ENCODE measurements at places on chromosomes 2 and 18.

DNA sequence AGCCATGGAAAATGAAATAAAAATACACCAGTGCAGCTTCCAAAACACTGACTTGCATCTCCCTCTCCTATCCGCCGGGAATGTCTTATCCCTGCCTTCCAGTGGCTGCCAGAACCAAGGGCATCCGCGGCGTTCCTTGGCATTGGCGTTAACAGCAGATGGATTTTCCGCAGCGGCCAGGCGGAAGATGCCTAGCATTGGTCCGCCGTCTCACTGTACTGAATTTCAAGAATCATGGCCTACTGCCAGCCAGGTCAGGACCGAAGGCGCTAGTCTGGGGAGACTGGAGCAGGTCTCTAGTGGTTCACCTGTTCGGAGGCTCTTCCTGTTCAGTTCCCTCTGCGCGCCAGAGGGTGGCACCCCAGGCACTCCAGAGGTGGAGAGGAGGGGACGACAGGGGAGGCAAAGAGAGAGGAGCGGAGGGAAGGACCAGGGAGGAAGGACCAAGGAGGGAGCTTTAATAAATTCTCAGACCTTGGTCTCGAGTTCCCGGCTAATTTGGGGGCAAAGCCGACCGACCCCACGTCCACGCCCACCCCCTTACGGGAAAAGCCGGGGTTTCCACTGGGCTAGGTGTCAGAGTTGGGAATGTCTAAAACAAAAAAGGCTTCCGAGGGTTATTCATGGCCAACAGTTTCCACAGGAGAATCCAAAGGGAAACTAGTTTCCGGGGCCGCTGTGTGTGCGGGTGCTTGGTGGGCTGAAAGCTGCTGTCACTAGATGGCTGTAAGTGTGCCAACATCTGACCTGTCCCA is 3.7 kb upstream of the BCL2L11 start:
- DNase-seq: peak; percentile 49

DNA sequence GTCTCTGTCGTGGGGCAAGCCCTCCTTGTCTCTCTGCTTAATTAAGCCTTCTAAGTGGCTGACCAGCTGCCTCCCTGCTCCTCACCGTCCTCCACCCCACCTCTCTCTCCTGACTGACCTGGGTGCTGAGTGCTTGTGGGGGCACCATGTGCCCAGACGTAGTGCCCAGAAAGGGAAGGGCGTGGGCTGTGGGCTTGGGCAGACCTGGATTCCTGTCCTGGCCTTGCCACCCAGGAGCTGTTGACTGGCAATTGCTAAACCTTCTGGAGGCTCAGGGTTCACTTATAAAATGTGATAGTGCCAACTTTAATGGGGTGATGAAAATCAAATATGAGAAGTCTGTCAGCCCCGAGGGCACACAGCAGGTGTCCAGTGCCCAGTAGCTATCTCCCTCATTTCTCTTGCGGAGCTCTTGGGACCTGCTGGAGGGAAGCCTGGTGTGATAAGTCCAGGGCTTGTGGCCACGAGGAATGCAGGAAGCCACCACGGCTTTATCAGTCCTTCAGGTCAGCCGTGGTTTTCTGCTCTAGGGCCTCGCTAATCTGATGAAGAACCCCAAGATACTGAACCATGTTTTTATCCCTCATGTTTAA is 22.0 kb upstream of the INHBB start:
- no peak for DNase-seq

- no peak for DNase-seq
These were observed 1650.3 kb upstream of the CELF4 start for GRCh38 chr18:39215920-39216319.

DNA sequence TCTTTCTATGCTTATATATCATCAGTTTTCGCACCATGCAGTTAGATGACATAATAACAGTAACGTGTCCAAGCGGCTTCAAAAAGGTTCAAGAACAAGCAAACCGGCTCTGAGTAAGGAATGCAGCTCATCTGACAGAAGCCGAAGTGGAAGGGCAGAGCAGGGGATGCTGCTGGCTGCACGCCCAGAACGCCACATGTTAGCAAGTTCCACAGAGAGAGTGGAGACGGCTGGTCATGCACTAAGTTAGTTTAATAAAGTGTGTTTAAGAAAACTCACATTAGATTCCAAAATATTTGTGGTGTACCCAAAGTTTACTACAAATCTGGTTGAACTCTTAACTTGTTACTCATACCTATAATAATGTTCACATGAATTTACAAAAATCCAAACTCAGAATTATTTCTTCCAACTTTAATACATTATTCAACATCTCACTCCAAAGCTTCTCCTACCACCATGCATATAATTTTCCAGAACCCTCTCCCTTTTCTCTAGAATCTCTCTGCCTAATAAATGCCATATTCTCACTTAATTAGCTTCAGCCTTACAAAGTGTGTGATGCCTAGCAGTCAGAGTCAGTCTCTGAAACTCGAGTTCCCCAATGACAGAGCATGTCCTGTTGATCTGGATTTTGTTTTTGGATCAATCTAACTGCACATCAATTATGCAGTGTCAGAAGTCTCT is 170.0 kb downstream of the DNAH7 start:
- DNase-seq: no peak

DNA sequence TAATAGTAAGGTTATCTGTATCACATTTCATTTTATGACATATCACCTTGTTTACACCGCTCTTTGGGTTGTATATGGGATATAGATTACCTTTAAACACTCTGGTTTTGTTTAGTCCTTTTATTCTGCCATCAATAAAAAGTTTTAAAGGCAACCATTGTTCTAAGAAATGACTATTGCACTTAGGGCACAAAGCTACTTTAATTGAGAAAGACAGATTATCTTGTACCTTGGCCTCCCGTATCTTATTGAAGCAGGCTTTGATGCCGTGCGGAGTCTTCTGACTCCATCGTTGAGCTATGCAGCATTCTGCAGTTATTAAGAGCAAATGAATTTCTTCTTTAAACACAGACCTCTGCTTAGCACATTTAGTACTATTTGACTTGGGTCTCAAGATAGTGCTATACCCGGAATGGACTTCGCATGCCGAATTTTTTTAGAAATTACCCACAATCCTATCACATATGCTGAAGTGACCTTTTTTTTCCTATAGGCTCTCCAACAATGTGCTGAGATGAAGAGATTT is 16.7 kb downstream of the PKDCC start:
- no peak for DNase-seq

DNA sequence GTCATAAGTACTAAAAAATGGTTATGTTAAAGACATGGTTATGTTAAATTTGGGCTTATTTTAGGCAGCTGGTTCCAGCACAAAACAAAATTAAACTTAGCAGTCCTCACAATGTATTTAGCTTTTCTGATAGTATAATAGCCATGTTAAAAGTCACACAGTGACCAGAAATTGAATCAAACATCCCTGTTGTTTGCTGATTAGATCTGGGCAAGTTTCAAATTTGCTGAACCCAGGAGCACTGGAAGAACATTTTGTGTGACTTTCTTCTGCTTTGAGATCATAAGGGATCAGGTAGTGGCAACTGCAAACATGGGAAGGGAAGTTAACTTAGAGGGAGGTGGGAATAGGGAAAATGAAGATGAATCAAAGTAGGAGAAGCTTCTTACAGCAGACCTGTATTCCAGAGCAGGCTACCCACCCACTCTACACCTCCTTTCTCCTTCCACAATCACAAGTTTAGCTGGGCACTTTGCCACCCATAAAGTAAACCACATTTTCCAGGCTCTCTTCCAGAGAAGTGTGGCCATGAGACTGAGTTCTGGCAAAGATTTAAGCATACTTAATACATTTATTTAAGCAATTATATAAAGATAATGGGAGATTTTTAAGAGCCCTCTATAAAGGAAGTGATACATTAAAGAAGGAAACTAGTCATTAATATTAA is 616.1 kb upstream of the LRATD1 start:
- no peak for DNase-seq

DNA sequence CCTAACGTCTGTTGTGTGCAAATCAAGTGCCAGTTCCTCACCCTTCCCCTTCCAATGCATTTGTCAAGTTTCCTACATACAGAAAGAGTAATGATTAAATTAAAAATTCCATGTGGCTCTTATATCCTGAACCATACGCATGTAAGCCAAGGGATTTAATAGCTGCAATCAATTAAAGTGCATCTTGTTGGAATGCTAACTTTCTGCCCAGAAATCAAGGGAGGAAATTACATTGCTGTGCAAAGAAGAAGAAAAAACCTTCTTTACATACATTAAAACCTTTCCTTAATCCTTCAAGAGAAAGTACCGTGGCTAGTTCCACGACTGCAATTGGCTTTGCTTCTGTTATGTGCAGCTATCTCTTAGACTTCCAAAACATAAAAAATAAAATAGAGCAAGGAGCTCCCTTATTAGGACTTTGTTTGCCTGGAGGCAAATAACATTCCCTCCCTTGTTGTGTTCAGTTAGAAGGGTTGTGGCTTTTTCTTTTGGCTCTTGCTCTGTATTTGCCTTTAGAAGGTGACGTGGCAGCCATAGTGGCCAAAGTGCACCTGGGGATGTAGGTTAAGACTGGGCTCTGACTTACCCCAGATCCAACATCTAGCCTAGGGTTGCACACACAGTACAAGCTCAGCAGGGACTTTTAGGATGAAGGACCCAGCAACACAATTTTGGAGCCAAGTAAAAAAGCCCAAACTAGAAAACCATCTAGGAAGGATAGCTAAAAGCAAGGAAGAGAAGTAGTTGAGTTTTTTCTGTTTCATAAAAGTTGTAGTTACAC is 158.3 kb downstream of the ANTXR1 start:
- no peak for DNase-seq

DNA sequence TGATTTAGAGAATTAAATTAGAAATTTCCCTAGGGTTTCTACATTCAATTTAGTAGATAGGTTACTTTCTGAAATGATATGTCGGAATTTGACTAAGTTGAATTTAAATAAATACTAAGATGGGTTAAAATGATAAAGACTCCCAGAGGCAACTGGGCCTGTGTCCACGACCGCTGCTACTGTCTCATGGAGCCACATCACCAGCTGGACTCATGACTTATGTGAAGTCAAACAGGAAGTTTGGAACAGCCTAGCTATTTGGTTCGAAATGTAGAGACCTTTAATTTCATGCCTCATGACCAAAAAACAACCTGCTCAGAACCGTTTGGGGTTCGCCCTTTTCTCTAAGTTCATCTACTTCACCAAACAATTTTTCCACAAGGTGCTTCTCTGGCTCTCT is 22.2 kb downstream of the GRHL1 start:
- no peak for DNase-seq

- DNase-seq: no peak
These were observed 123.5 kb upstream of the BOD1L2 start for GRCh38 chr18:57023275-57023882.

DNA sequence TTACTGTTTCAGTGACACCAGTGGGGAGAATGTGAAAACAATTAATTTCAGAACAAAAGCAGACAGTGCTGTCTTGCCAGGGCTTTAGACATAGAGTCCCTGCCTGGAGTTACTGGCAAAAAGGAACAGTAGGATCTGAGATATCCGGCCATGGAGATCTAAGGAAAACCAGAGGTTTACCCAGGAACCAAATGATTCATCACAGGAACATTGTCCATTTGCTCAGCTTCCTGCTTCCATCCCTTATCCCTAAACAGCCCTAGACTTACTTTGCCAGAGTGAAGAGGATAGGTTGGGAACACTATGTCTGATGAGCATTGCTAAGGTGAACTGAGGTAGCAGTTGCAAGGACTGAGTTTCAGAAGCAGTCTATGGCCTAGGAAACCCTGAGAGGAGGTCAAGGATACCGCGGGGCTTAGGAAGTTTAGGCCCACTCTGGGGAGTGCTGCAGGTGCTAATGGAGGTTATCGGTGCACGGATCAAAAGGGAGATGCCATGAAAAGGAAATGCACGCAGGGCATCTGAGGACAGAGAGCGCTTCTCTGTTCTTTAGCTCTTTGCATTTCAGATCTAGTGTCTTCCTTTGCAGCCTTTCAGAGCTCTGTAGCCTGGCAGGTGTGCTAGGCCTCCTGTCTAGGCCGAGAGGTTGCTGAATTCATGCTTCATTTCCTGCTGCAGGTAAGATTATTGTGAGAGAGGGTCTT is 223.9 kb downstream of the CDCA7 start:
- DNase-seq: no peak

- DNase-seq: no peak
These were observed 539 bp upstream of the MOB4 start for GRCh38 chr2:197515315-197515738.

DNA sequence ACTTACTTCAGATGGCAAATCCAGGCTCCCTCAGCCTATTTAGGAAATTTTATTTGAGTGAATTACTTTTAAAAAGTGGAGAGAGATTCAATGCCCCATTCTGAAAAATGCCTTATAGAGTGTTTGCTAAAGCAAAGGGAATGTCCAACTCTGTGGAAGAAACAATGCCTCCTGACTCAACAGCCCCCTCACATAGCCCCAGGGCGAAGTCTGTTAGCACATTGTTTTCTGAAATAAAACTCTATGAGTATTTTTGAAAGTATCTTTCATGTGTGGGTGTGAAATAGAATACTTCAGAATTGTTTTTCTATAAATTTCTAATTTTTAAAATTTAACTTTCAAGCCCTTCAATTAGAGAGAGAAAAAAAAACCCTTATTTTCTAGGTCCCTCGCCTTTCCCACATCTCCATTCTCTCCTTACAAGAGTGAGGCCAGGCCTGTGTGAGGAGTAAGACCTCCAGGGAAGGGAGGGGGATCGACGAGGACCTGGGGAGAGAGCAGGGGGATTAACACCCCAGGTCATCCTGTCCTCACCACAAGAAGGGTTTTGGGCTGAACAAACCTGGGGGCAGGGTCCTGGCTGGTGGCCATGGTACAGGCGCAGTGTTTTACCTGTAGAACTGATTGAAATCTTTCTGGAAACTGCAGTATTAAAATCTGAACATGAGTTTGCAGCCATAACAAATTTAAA is 141.4 kb downstream of the SNTG2 start:
- no peak for DNase-seq

DNA sequence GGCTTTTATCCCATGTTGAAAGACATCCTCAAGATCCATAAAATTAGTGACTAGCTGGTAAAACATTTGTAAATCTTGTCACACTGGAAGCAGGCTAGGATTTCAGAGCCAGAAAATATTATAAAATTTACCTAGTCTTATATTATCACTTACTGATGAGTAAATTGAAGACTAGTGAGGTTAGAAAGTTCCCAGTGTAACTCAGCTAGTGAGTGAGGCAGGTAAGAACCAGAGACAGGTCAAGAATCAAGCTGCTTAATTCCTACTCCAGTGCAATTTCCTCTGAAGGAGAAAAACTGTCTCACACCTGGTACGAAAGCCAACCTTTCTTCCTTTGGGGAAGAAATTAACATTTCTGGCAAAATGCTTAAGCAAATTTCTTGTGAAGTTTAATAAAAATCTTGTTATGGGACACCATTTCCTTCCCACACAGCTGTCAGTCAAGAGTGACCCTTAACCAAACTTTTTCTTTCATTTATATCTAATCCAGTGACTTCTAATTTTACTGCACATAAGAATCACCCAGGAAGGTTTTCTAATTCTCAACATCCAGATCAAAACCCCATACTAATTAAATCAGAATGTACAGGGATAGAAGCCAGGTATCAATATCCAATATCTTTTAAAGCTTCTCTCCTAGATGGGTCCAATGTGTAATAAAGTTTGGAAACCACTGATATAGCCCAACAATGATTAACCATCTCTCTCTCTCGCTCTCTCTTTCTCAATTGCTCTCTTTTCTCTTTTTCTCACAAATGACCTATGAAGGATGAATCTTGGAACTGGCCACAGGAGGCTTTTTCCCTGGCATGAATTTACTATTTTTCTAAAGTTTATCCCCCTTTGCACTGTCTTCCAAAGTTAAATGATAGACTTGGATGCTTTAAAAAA is 264.3 kb upstream of the SLC39A10 start:
- no peak for DNase-seq

- no peak for DNase-seq
These were observed 53.9 kb downstream of the INHBB start for GRCh38 chr2:120399889-120400240.

GRCh38 chr2:101040072-101040471 is 38.0 kb downstream of the RPL31 start:
- DNase-seq: no peak

Measured in stimulated activated CD8-positive, alpha-beta memory T cell treated with anti-CD3 and anti-CD28 coated beads, Interleukin-15, amount 100 ng/mL, for 48 hours (primary cell).